ENCODE measurements at places on chromosomes 16 and 17. TPM values are rescaled to one million over a fixed set of nuclear protein-coding genes. Genes with fewer than 3 reads are reported as not detected.

The ZNF624 gene
- total RNA-seq = 3.6 TPM

DNA sequence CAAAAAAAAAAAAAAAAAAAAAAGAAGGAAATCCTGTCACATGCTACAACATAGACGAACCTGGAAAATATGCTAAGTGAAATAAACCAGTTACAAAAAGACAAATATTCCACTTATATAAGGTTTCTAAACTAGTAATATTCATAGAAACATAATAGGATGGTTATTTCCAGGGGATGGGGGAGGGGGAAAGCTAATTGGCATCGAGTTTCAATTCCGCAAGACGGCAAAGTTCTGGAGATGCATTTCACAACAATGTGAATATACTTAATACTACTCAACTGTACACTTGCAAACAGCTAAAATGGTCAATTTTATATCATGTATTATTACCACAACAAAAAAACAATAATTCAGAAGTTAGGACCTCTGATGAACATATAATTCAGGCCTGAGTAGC lies 37.9 kb upstream of the ABCA9 start:
- H3K27me3 ChIP-seq = no peaks in the 10 kb centered on the region
- H3K27ac ChIP-seq = no peak overlapping the region
- H3K36me3 ChIP-seq = no peaks in the 10 kb centered on the region

- H3K27me3 ChIP-seq = no peaks in the 10 kb centered on the region
- H3K4me3 ChIP-seq = peak overlapping the region; percentile 21
- peaks cover 94% of the 10 kb centered on the region for H3K4me1 ChIP-seq
- ATAC-seq = peak; percentile 73
- no peaks in the 10 kb centered on the region for H3K36me3 ChIP-seq
- H3K27ac ChIP-seq = peak overlapping the region; percentile 78
Observed at GRCh38 chr16:4093495-4094126, 22.6 kb downstream of the ADCY9 start.

DNA sequence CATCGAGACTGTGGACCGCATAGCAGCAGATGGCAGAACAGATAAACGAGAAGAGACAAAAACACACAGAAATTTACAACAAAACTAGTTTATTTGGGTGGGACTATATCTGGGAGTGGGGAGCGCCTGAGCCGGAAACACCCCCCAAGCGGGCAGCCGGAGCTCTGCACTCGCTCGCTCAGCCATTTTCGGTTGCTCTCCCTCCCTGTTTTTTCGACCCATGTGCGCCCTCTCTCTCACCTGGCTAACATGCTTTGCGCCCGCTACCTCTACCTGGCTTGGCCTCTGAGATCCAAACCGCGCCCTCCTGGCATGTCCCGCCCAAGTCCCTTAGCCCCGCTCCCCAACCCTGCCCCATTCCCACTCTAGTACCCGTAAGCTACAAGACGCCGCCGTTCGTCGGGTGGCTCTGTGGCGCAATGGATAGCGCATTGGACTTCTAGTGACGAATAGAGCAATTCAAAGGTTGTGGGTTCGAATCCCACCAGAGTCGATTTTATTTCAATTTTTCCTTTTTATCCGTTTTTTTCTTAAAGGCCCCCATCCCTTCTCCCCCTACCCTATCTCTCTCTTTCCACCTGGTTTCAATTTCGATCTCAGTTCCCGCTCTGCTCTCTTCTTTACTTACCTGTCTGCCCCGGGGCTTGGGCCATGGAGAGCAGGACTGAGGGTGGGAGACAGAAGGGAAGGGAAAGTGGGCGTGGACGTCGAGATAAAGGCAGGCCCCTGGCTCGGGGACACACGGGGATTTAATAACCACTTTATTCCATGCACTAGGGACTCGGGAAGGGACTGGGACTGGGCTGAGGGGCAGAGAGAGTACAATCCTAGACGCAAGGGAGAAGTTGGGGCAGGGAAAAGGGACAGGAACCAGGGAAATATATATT lies 2.4 kb upstream of the ALOXE3 start:
- peak overlapping the region; percentile 76 for H3K27ac ChIP-seq
- H3K4me1 ChIP-seq = peaks cover 80% of the 10 kb centered on the region
- no peaks in the 10 kb centered on the region for H3K36me3 ChIP-seq
- ATAC-seq = no peak

- peak overlapping the region; percentile 86 for H3K27ac ChIP-seq
- H3K36me3 ChIP-seq = no peaks in the 10 kb centered on the region
- H3K27me3 ChIP-seq = no peaks in the 10 kb centered on the region
- peak overlapping the region; percentile 42 for H3K4me3 ChIP-seq
- peak; percentile 65 for ATAC-seq
- H3K4me1 ChIP-seq = peaks cover 26% of the 10 kb centered on the region
Observed at GRCh38 chr17:45584092-45585036, 93.8 kb upstream of the PLEKHM1 start.

Data from gastroesophageal sphincter (tissue), 4 donors.